ENCODE measurements at places on chromosomes 5 and 9.

GRCh38 chr9:91376239-91376638, 14.5 kb upstream of the AUH start:
- no peak for DNase-seq

DNA sequence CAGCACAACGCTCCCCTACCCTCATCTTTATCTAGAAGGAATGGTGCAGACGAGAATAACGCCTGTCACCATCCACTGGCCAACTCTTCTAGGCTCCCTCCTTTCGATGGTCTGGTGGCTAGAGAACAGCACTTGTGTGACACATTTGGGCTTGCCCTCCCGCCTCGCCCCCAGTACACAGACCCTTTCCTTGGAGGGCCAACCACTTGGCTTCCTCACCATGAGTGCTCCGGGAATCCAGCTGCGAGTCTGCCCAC, 1.4 kb downstream of the GNAQ start:
- DNase-seq = peak; percentile 50

DNA sequence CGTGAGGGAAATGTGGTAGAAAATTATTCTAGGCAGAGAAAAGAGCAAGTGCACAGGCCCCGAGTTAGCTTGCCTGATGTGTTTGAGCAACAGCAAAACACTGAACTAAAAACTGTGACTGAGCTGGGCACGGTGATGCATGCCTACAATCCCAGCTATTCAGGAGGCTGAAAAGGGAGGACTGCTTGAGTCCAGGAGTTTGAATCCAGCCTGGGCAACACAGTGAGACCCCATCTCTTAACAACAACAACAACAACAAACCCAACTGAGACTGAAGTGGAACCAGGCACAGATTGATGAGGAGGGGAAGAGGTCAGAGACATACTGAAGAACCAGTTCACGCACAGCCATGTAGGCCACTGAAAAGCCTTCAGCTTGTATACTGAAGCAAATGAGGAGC, 42.5 kb downstream of the SCAI start:
- DNase-seq = no peak

- no peak for DNase-seq
These were observed 108.5 kb upstream of the OTULINL start for GRCh38 chr5:14472986-14473567.

DNA sequence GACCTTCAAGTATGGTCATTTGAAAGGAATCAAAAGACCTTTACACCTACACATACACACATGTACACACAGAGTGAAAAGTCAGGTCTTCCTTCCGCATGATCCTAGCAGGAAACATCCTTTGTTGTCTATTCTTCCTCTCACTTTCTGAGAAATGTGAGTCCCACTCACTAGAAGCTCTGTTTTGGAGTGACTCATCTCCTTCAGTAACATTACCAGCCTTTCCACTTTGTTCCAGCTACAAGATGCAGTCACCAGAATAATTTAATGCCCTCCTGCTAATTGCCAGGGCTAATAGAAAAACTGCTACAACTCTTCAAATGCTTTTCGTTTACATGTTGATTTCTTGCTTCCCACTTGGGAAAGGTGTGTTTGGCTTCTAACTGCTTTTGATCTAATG, 417.3 kb downstream of the RASEF start:
- DNase-seq = no peak

DNA sequence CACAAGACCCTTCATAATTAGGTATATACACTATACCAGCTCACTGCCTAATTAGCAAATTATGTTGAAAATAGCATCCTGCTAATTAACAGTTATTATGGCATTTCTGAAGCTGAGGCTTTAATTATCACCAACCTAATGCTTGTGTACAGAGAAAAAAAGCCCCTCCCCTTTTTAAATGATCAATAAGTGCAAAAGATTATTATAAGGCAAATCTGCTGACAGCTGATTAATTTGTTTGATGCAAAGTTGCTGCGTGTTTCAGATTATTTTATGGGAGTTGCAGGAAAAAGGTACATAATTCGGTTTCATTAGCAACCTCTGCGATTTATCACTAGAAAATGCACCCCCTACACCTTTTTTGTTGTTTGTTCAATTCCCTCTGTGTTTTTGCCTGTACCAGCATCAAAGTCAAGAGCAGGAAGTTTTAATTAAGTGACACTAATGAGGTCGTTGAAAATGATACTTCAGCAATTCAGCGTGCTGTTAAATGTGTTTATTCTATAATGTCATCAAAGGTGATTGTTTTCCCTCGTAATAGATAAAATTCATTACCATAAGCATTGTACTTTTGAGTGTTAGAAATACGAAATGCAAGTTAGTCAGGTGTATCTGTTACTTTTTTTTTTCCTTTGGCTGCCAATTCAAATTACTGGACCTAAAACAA, 170.0 kb downstream of the EBF1 start:
- DNase-seq = no peak

DNA sequence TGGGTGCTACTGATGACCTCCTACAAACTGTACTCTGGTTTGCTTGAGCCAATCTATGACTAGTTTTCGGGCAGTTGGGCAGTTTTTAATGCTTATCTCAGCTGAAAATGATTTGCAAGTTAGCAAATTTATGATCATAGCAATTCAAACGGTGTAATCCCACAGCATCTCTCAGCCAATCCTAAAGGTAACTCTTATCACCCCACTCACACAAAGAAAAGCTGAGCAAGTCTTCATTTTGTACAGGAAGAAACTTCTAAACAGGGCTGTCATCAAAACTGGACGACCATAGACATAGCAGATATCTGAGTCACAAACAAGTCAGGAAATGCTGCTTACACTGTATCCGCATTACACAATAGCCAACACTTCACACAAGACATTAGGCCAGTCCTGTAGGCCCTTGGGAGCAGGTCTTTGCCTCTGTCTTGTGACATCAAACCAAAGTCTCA, 2.6 kb upstream of the ENC1 start:
- no peak for DNase-seq

GRCh38 chr5:163758283-163758711, 252.9 kb downstream of the MAT2B start:
- no peak for DNase-seq

DNA sequence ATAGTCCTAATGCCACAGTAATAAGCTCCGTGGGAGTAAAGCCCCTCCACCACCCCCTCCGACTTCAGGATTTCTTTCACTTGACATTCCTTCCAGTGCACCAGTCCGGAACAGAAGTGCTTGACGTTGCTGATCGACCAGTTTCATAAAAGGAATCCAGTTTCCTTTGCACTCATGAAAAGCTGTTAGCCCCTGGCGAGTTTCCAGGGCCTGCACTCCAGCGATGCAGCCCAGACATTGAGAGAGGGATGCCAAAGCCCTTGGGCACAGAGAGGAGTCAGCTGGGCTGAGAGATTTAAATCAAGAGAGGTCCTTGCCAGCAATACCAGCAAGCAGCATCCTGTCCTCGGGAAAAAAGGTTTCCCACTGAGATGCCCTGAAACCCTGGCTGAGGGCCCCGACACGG, 170.1 kb downstream of the GABBR2 start:
- DNase-seq = no peak

GRCh38 chr9:121637713-121638220, 13.7 kb upstream of the DAB2IP start:
- DNase-seq = no peak

- DNase-seq = no peak
These were observed 35.4 kb downstream of the ITGA2 start for GRCh38 chr5:53024535-53024934.

DNA sequence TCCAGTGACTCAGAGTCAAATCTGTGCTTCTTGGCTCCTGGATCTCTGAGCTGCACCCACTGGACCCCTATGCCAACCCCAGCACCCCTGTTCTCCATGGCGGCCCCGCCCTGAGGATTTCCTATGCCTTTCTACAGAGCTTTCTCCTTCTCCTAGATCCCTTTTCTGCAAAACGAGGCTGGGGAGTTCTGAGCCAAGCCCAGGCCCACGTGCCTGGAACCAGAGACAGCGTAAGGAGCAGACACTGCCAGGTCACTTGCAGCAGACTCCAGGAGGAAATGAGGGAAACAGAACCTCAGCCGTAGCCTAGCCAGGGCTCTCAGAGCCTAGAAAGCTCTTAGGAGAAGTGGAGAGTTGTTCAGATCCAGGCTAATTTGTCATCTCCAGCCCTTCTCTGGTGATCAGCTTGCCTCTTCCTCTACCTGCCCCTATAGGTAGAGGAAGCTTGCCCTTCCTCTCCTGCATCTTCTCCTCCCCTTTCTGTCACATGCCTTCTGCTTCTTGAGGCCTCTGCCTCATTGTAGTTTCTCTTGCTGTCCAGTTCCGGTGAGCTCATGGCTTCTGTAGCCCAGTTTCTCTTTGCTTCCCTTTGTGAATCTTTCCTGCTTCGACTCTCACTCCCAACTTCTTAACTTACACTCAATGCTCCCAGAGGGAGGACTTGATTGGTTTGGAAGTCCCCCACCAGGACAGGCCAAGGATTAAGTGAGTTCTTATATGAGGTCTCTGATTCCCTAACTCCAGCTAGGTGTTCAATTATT, 163.4 kb downstream of the RGS3 start:
- DNase-seq = no peak

- DNase-seq = no peak
These were observed 185.6 kb downstream of the AOPEP start for GRCh38 chr9:94911986-94912635.
